ENCODE measurements at places on chromosomes 2 and 18.

DNA sequence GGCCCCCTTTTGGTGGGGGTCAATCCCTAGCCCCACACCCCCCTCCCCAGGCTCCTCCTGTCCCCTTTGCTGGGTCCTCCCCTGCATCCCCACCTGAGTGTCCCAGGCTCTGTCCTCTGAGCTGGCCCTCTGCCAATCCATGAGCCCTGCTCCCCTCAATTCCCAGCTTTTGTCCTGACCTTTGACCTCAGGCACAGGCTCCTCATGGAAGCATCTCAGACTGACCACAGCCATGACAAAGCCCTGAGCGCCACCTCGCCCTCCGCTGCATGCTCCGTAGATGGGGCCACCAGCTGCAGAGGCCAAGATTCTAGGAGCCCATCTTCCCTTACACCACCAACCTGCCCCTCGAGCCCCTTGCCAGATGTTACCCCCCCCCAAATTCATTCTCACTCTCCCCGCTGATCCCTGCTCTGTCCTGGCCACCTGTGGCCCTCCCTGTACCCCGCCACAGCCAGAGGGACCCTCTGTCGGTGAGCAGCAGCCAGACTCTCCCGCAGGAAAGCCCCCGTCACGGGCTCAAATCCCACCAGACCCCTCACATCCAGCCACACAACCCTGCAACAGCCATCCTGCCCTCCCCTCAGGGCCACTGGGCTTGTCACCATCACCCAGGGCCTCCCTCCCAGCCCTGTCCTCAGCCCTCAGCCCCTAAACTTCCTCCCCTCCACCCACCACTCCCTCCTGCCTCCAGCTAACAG, 206.0 kb downstream of the MGAT5 start:
- H3K36me3 ChIP-seq, result no peaks in the 10 kb centered on the region
- H3K4me1 ChIP-seq, result no peaks in the 10 kb centered on the region
- no peak for DNase-seq

DNA sequence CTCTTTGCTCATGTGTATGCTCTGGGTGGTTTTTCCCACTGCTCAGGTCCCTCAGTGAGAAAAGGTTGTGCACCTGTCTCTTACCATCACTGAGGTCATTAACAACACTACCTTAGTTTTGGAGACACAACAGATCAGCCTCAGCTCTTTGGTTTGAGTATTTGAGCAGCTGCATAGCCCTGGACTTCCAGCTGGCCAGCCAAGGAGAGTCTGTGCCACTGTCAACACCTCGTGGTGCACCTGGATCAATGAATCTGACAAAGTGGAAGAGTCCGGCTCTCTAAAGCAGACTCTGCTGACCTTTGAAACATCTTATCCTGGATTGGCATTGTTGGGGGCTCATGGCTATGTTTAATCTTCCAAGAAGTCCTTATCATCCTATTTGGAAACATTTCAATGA, 30.0 kb downstream of the SERPINB8 start:
- H3K36me3 ChIP-seq, result no peaks in the 10 kb centered on the region
- H3K27ac ChIP-seq, result no peak overlapping the region
- H3K4me1 ChIP-seq, result no peaks in the 10 kb centered on the region
- DNase-seq, result no peak

DNA sequence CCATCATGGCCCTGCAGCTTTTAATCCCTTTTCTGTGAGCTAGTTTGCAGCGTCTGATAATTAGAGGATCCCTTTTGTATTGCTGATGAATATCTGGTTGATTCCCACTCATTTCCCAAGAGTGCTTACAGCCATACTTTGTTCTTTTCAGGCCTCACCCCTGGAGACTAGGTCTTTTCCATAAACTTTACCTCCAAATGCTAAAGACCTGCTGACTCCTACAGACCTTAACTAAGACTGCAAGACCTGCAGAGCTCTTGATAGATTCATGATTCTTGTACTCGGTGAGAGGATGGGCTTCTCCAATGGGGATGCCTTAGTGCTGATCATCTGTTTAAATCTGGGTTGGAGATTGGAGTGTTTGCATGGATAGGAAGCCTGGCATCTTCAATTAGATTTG, 33.1 kb upstream of the DYNAP start:
- no peaks in the 10 kb centered on the region for H3K4me1 ChIP-seq
- DNase-seq, result no peak
- H3K27ac ChIP-seq, result no peak overlapping the region
- H3K4me3 ChIP-seq, result no peak overlapping the region
- H3K36me3 ChIP-seq, result no peaks in the 10 kb centered on the region

DNA sequence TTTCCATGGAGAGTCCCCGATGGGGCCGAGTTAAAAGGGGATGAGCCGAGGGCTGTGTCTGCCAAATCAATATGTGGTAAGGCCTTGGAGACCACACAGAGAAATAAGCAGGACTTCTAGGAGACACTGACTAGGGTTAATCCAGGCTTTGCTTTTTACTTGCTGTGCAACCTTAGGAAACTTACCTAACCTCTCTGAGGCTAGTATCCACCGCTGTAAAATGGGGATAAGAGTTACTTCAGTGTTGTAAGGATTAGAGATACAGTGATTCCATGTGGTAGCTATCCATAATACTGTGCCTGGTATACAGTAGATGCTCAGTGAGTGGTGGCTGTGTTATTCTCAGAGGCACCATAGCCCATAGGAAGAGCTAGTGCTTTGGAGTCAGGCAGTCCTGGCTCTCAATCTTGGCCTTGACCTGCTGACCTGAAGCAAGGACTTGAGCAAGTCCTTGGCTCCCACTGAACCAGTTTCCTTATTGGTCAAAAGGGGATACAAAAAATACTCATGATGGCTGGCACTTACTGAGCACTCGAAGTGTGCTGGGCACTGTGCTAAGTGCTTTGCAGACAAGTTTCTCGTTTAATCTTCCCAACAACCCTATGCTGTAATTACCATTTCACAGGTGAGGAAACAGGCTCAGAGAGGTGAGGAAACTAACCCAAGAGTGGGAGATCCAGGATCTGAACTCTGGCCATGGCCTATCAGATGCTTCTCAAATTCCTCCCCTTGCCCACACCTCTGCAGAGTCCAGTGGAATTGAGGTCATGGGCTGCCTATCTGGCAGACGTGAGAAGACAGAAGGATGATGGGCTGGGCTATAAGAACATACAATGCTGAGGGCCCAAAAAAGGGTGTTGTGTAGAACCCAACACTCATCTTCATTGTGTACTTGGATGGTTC, 12.0 kb upstream of the DES start:
- H3K36me3 ChIP-seq, result no peaks in the 10 kb centered on the region
- peaks cover 56% of the 10 kb centered on the region for H3K4me1 ChIP-seq
- H3K4me3 ChIP-seq, result no peak overlapping the region
- H3K27me3 ChIP-seq, result no peaks in the 10 kb centered on the region
- DNase-seq, result no peak
- peak overlapping the region; percentile 89 for H3K27ac ChIP-seq

GRCh38 chr18:77063260-77063659, 69.3 kb downstream of the MBP start:
- no peak for DNase-seq
- H3K27ac ChIP-seq, result peak overlapping the region; percentile 57
- no peaks in the 10 kb centered on the region for H3K36me3 ChIP-seq
- peaks cover 54% of the 10 kb centered on the region for H3K4me1 ChIP-seq
- no peaks in the 10 kb centered on the region for H3K27me3 ChIP-seq

GRCh38 chr2:213640738-213641425, 356.6 kb downstream of the SPAG16 start:
- DNase-seq, result no peak
- no peak overlapping the region for H3K27ac ChIP-seq
- H3K4me3 ChIP-seq, result no peak overlapping the region

DNA sequence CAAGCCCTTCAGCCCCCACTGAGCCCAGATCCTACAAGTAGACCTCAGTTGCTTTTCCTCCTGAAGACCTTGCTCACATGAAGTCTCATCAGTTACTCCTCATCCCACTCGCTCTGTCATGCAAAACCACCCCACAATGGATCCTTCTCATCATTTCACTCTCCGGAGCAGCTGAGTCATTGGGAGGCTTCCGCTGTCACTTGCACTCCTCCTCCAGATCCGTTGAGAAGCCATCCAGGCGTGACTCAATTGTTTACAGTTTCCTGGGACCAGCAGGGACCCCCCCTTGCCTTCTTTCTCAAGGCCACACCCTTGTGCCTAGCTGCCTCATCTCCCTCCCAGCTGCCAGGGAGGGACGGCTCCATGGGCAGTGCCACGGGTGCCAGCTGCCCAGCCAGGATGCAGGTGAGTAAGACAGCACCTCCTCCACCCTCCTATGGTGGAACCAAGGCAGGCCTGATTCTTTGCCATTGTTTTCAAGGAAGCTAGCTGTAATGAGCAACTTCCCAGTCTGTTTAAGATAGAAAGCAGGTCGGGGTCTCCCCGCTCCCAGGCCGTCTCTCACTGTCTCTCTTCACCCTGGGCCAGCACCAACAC, 16.3 kb downstream of the GPR55 start:
- no peaks in the 10 kb centered on the region for H3K36me3 ChIP-seq
- no peaks in the 10 kb centered on the region for H3K27me3 ChIP-seq

GRCh38 chr18:50334546-50335152, 40.2 kb upstream of the SKA1 start:
- no peak for DNase-seq
- no peaks in the 10 kb centered on the region for H3K4me1 ChIP-seq
- H3K4me3 ChIP-seq, result no peak overlapping the region
- no peaks in the 10 kb centered on the region for H3K36me3 ChIP-seq
- H3K27me3 ChIP-seq, result no peaks in the 10 kb centered on the region

DNA sequence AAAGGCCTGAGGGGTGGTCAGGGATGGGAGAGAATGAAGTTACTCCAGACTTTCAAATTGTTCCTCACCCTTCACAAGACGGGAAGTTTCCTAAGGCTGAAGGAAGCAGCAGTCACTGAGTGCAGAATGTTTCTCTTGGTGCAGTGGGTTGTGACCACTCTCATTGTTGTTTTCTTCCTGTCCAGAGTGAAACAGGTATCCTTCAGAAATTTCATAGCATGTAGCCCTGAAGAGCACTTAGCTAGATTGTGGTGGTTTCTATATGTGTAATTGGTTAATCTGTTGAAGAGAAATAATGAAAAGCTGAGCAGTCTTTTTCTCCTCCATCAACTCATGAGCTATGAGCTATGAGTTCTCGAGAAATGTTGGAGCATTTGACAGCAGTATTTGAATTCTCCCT, 96.8 kb downstream of the GPD2 start:
- no peaks in the 10 kb centered on the region for H3K27me3 ChIP-seq
- H3K36me3 ChIP-seq, result no peaks in the 10 kb centered on the region
- H3K4me1 ChIP-seq, result no peaks in the 10 kb centered on the region
- no peak overlapping the region for H3K4me3 ChIP-seq
- H3K27ac ChIP-seq, result no peak overlapping the region

GRCh38 chr2:222651718-222652418, 4.0 kb downstream of the FARSB start:
- peaks cover 14% of the 10 kb centered on the region for H3K4me1 ChIP-seq
- H3K4me3 ChIP-seq, result no peak overlapping the region
- no peak for DNase-seq
- H3K27me3 ChIP-seq, result no peaks in the 10 kb centered on the region

DNA sequence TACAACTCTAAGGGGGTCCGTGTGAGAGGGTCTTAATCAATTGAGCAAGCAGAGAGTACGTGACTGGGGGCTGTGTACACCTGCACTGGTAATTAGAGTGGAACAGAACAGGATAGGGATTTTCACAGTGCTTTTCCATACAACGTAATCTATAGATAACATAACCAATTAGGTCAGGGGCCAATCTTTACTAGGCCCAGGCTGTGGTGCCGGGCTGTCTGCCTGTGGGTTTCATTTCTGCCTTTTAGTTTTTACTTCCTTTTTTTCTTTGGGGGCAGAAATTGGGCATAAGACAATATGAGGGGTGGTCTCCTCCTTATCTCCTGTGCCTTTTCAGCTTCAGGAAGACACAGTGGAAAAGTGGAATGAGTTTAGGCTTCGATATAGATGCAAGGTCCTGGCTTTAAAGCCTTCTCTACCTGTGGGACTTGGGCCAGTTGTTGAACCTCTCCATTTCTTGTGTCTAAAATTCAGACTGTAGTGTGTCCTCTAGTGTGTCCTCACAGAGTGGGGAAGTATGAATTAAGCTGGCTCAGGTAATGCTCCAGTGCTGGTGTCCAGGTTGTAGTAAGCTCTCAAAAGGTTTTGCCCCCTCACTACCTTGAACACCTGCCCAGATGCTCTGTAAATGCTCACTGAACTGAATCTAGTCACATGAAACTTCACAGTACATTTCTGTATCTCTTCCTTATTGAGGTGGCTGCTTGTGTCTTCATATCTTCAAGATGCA, 422.8 kb downstream of the SETBP1 start:
- no peak overlapping the region for H3K27ac ChIP-seq
- no peak for DNase-seq
- H3K27me3 ChIP-seq, result no peaks in the 10 kb centered on the region
- no peaks in the 10 kb centered on the region for H3K36me3 ChIP-seq
- H3K4me3 ChIP-seq, result no peak overlapping the region

DNA sequence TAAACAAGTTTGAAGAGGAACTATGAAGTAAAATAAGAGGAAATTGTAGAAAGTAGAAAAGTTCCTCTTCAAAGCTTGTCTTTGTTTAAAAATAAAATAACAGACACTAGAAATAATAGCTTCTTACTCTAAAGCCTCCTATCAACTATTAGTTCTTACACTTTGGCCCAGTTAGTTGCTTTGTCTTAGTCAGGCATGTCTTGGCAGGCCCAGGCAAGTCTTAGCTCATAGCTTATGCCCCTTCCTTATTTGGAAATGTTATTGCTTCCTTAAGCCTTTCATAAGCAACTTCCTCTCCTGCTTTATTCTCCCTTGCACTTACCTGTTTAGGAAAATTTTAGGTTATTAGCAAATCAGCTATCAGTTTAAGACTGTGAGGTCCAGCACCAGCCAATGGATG, 950.6 kb upstream of the LRATD1 start:
- H3K27me3 ChIP-seq, result no peaks in the 10 kb centered on the region
- DNase-seq, result no peak
- H3K36me3 ChIP-seq, result no peaks in the 10 kb centered on the region
- H3K4me3 ChIP-seq, result no peak overlapping the region
- no peaks in the 10 kb centered on the region for H3K4me1 ChIP-seq
- H3K27ac ChIP-seq, result no peak overlapping the region

DNA sequence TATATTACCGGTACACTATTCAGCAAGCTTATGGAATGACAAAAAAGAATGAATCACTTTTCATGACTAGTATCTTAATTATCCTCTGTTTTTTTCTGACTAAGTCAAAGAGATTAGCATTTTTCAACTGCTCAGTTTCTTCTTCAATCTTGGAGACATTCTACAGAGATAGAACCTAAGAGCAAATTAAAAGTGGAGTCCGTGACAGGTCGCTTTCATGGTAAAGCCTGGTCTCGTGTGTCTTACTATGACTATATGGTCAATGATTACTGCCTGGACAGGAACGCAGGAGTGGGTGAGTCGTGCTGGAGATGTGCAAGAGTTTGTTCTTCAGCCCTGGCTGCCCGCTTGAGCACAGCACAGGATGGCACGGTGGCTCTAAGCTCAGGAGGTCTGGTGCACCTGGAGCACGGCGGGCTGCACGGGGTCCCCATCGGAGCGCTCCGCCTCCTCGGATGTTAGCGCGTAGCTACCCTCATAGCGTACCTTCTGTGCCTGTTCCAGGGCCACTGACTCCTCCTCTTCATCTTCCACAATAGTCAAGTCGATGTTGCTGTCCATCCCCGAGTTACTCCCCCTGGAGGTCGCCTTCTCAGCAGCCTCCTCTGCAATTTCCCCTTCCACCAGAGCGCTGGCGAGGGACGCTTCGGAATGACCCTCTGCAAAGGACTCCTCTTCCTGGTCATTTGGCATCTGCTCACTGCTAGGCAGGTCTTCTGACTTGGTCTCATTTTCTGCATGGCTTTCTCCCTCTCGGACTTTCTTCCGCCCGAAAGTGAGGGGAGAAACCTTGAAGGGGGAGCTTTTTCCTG, 11.1 kb downstream of the CAVIN2 start:
- no peaks in the 10 kb centered on the region for H3K36me3 ChIP-seq
- H3K27ac ChIP-seq, result peak overlapping the region; percentile 81

GRCh38 chr2:1731963-1732768, 12.1 kb downstream of the PXDN start:
- no peaks in the 10 kb centered on the region for H3K36me3 ChIP-seq
- no peak overlapping the region for H3K27ac ChIP-seq
- DNase-seq, result peak; percentile 6
- H3K4me3 ChIP-seq, result no peak overlapping the region

All from heart right ventricle (tissue), 16 donors.